ENCODE measurements at places on chromosomes 5 and 9.

- DNase-seq, result no peak
These were observed 58.4 kb upstream of the FOXE1 start for GRCh38 chr9:97794666-97795065.

DNA sequence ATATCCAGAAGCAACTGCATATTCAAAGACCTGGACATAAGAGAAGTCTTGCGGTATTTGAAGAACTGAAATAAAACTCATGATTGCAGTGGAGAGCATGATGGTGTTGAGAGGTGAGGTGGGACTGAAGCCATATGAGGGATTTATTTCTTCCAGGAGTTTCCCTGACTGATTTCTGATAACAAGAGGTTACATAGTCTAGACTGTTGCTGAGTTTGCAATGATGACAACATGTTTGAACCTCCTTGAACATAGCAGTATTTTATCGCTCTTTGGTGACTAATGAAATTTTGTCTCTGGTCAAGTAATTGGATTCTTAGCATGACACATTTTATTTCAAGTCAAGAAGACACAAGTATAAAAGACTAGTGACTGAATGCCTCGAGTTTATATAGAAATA lies 61.8 kb downstream of the ACTBL2 start:
- no peak for DNase-seq

GRCh38 chr5:386432-387341 lies 56.3 kb upstream of the EXOC3 start:
- DNase-seq, result no peak

- no peak for DNase-seq
These were observed 60.7 kb downstream of the COL27A1 start for GRCh38 chr9:114216081-114216480.

GRCh38 chr5:10343486-10343885 lies 10.0 kb upstream of the MARCHF6 start:
- DNase-seq, result no peak

GRCh38 chr5:127206320-127207113 lies 84.1 kb upstream of the MEGF10 start:
- DNase-seq, result no peak

DNA sequence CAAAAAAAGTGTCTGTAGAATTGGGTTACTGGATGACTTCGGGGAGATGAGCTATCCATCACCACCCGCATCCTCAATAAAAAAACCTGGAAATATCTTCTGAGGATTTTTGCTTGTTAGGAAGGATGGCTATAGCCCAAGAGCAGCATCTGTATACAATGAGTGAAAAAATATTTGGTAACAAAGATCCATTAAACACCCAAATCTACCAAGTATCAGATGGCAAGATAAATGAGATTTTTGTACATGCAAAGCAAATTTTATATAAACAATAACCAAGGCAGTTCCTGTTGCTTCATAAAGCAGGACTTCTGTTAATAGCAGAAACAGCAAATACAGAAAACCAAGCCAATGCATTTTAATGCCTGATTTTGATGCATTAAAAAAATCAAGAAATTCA lies 166.6 kb downstream of the SLC28A3 start:
- no peak for DNase-seq

- DNase-seq, result no peak
These were observed 17.0 kb upstream of the SEMA4D start for GRCh38 chr9:89514956-89515355.

GRCh38 chr5:38589629-38590028 lies 33.2 kb upstream of the LIFR start:
- DNase-seq, result no peak

DNA sequence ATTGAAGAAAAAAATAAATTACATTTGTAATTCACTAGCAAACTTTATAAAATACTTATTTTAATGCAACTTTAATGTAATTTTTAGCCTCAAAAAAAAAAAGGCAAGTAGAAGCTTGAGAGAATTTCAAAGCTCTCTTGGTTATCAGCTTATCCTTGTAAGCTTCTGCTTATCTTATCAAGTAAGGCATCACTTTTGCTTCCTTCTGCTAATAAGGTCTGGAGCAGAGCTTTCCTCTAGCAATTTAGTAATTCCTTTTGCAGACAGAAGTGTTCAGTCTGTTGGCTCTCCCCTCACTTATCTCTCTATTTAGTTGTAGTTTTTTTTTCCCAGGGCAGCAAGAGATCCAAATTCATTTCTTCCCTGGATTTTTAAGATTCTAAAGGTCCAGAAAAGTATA lies 525.0 kb downstream of the ISL1 start:
- DNase-seq, result no peak

DNA sequence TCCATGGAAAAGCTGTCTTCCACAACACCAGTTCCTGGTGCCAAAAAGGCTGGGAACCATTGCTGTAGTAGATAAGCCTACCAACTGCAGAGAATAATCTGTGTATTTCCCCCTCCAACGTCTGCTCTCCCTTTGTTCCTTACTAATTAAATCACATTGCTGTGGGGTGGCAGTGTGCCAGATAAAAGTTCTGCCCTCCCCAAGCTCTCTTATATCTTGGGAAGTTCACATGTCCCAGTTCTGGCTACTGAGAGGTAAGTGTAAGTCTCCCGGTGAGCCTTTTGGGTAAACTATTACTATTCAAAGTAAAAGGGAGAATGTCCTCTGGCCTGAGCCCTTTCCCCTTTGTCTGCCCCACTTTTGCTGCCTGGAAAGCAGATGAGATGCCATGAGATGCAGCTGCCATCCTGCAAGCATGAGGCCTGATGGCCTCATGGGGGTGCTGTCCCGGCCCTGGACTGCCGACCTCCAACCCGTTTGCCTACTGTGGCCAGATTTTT lies 14.7 kb downstream of the ENC1 start:
- DNase-seq, result no peak

GRCh38 chr9:105233873-105234272 lies 10.6 kb upstream of the SLC44A1 start:
- no peak for DNase-seq

GRCh38 chr9:110936719-110937452 lies 101.4 kb downstream of the LPAR1 start:
- no peak for DNase-seq

GRCh38 chr5:128966375-128966774 lies 1.1 kb downstream of the SLC27A6 start:
- no peak for DNase-seq

- DNase-seq, result no peak
These were observed 98.1 kb upstream of the TAF11L2 start for GRCh38 chr5:17399931-17400330.

DNA sequence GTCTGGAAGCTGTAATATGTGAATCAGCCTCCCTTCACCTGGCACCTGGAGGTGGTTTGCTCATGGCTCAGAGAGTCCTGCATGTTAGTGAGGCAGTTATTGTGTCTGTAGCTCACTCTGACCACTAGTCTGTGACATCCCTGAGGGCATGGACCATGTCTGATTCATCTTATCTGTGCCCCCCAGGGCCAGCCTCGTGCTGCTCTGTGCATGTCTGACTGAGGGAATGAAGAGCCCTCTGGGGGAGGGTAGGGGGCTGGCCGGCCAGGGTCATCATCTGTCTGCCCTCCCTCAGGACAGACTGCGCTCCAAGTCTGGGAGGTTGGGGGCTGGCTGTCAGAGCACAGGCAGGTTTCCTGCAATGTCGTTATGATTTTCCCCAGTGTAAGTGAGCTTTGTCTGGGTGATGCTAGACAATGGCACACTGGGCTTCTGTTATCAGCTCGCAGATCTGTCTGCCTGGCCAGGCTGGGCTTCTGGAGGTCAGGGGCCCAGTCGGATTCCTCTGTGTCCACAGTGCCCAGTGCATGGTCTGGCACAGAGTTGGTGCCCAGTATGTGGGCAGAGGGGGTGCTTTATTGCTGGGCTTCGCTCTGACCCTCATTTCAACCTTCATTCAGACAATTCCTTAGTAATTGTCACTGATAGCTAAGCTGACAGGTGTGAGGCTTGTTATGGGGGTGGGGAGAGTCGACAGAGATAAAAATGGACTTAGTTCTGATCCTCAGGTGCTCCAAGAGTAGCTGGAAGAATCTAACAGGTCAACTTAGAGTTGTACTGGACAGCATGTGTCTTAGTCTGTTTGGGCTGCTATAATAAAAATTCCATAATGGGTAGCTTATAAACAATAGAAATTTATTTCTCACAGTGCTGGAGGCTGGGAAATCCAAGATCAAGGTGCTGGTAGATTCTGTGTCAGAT lies 85.7 kb upstream of the SHB start:
- no peak for DNase-seq

DNA sequence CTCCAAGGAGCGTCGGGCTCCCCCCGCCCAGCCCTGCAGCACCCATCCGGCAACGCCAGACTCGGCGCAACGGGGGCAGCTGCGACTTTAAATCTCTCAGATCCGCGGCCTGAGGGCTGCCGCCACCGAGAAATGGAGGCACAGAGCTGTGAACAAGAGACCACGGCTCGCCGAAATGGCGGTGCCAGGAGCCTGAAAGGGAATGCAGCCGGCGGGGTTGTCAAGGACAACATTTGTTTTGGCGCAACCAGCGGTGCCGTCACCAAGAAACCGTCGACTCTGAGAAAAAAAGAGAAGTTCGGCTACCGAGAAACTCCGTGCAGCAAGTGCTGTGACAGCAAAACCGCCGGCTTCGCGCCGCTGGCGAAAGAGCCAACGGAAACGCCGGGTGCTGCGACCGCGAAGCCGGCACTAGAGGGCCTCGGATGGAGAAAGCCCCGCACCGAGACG lies 2.1 kb upstream of the ANXA2R start:
- peak; percentile 77 for DNase-seq

- DNase-seq, result no peak
These were observed 128.6 kb downstream of the PJA2 start for GRCh38 chr5:109281136-109281690.

DNA sequence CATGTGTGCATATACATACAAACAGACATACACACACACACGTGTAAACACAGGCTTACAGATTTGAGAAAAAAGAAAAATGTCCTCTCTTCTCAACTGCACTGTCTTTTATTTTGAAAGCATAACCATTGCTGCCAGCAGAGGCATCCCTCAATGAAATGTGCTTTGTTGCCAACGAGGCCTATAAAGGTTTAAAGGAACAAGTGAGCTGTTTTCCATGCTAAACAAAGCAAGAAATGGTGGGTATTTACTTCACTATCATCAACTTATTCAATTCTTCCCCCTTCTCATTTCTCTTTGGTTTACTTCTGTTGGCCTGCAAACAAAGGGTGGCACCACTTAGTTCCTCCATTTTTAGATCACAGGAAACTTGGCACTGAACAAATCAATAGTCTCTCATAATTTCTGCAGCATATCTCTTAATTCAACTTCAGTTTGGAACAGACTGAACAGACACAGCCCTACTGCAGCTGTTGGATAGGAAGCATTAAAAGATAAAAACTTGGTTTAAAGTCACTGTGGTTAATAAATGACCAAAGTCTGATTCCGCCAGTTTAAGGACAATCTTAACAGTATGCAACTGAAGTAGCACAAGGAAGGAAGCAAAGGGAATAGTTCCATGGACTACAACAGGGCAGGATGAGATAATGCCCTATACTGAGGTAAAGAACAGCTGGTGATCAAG lies 21.7 kb downstream of the TTC33 start:
- DNase-seq, result no peak
